Esophagus squamous epithelium (tissue), 5 donors: ENCODE measurements at places on chromosomes 16 and 17.

DNA sequence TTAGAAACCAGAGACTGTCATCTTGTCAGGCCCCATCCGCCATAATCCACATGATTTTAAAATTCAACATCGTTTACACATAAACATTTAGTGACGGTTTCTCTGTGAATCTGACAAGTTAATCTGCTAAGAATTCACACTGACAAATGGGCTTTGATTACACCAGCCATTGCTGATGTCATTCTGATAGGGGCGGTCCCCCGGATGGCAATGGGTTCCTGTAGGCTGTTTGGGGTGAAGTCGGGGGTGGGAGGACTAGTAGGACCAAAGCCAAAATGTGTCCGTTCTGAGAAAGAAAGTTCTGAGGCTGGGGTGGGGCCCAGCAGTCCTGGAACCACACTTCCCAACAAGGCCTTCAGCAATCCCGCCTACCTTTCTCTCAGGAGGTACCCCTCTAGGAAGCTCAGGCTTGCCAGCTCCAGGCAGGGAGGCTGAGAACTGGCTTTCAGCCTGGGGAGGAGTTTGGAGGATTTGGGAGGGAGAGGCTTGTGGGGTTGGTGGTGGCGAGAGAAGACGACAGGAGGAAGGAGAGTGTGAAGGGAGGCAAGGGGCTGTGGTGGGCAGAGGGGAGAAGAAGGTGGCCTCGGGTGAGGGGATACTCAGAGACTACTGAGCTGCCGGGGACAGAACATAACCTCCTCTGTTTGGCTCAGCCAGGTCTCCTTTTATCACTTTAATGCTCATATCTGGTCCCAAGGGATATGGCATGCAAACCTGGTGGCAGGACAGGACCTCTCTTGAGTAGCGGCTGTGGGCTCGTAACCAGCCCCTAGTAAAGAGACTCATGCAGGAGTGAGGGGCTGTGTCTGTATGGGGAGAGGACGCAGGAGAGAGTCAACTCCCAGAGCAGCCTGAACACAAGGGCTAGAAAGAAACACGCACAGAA, 8.6 kb downstream of the HIC1 start:
- no peak for DNase-seq

- no peak for DNase-seq
Observed at GRCh38 chr17:64028874-64029464, 8.5 kb upstream of the ICAM2 start.

DNA sequence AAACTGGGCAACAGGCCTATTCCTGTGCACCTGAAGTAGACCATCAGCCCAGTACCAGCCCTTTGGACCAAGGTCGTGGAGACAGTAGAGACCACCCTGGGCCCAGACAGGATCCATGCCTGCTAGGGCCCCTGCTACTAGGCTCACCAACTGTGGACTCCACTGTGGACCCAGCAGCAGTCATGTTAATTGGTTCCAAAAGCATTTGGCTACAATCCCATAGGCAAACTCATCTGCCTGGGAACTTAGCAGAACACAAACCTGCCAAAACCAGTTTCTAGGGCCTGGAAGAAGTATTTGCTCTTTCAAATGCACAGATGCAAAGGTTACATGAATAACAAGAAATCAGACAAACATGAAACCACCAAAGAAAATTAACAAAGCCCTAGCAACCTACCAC, 53.1 kb downstream of the ACSM2A start:
- no peak for DNase-seq

DNA sequence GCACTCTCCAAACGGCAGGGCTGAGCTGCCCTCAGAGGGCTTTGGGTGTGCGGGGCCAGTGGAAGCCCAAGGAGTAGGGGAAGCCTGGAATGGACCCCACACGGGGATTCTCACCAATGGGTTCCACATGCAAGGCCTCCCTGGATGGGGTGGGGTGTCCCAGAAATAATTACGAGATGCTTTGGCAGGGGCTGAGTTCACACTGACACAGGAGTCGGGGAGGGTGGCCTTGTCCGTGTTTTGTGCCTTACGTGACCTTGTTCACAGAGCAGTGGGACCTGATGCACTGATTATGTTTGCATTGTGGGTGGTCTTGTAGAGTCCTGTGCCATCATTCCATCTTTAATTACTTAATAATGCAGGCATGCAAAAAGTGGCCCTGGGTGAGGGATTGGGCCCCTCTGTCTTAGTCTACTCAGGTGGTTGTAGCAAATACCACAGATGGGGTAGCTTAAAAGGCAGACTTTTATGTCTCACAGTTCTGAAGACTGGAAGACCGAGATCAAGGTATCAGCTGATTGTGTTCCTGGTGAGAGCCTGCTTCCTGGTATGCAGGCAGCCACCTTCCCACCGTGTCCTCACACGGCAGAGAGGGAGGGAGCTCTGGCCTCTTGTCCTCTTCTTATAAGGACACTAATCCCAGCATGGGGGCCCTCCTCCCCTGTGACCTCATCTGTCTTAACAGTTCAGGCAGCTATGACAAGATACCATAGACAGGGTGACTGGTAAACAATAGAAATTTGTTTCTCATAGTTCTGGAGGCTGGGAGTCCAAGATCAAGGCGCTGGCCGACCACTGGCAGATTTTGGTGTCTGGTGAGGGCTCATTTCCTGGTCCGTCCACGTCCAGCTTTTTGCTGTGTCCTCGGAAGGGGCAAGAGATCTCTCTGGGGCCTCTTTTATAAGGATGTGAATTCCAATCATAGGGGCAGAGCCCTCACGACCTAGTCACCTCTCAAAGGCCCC, 239.4 kb downstream of the IRF8 start:
- DNase-seq: no peak

DNA sequence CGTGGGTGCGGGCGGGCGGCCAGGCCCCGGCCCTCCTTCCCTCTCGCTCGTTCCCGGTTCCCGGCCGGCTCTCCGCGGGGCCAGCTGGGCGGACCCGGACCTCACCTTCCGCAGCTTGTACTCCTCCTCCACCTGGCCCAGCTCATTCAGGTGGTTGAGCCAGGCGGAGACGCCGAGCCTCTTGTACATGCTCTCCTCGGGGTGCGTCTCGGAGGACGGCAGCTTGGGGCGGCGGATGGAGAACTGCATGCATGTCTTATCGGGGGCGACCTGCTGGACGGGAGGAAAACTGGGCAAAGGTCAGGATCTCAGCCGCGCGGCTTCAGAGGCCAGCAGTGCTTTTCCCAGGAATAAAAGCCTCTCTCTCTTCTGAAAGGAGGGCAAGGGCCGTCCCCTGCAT, 85.4 kb downstream of the TBC1D16 start:
- DNase-seq: no peak

DNA sequence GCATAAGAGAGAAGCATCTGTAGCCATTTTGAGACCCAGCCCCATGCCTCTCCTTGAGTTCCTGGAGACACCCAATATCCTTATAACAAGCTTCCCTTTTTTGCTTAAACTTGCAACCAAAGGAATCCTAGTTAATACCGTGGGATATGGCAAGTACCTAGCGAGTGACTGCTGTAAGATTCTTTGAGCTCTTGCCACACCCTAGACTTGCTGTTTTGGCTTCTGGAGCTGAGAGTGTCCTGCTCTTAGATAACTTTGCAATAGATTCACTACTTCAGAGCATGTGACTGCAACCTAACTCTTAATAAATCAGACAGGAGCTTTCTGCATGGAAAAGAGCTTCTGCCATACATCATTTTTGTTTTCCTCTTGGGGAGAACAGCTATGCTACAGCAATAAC, 58.3 kb downstream of the AKAP1 start:
- DNase-seq: no peak
